ENCODE measurements at places on chromosomes 11 and 22.

DNA sequence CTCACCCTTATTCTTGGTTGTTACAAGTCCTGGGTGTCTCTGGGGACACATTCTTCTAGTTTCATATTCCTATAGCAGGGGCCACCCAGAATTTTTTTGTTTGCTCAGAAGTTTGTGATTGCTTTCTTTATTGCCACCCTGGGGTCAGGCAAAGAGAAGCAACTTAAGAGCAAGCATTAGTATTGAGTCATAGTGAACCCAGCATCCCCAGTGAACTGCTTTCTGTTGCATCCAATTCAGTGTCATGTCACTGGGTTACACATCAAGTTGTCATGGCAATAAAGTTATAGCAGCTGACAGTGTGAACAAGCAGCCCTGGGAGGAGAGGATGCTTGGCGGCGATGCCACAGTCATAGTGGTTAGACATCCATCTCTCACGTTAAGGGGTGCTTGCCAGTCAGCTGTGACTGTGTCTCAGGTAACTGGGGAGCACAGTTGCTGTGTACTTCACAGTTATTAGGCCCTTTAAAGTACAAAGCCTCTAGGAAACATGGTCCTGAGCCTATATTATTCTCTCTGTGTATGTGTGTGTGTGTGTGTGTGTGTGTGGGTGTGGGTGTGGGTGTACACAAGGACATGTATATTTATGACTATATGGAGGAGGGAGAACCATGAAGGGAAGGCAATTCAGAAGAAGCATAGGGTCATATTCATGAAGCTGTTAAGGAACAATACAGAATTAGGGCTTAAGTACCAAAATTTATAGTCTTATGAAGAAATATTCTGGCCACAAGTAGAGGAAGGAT is 52.5 kb downstream of the TRIM44 start:
- DNase-seq = no peak

GRCh38 chr22:45503050-45503815 is 550 bp downstream of the FBLN1 start:
- no peak for DNase-seq

DNA sequence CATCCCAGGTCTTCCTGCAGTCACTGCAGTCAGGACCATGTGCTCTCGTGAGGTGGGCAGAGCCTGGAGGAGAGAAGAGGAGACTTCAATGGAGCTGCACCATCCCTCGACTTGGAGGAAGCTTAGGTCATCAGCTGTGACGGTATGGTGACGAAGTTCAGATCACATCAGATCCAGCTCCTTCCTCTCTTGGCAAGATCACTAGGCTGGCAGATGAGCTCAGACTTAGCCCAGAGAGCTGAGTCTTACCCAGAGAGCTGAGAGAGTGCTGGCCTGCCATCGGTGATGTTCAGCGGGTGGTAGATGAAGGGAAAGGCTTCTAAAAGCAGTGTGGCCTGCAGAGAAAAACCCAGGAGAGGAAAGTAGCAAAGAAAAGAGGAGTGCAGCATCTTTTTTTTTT is 1.8 kb upstream of the SLC15A3 start:
- no peak for DNase-seq

DNA sequence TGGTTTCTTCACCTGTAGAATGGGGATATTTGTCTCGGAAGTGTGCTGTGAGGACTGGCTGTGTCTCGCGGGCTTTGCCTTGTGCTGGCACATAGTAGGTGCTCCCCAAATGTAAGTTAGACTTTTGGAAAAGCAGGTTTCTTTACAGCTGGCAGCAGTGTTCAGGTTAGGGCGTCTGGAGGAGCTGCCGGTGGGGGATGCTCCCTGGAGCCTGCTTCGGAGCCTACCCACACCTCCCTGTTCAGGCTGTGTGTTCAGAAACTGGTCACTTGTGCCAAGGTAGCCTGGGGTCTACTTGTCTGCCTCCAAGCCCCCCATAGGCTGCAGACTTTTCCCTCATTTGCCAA is 60.0 kb downstream of the OTOG start:
- DNase-seq = no peak

DNA sequence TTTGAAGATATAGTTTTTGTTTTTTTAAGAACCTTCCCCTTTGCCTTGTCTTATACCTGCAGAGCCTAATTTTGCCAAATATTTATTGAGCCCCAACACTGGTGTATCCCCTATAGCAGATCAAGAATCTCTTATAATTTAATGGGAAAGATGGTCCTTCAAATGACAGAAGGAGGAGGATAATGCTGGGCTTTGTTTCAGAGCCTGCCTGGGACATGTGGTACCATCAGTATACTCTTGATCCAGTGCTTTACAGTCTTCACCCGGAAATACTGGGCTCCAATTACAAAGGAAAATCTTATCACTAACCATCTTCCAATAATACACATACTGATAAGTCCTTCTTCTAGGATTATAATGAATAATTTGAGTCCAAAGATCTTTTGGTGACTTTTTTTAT is 84.7 kb downstream of the GAB2 start:
- no peak for DNase-seq

GRCh38 chr11:78905756-78906155 is 331.1 kb upstream of the NARS2 start:
- DNase-seq = no peak

DNA sequence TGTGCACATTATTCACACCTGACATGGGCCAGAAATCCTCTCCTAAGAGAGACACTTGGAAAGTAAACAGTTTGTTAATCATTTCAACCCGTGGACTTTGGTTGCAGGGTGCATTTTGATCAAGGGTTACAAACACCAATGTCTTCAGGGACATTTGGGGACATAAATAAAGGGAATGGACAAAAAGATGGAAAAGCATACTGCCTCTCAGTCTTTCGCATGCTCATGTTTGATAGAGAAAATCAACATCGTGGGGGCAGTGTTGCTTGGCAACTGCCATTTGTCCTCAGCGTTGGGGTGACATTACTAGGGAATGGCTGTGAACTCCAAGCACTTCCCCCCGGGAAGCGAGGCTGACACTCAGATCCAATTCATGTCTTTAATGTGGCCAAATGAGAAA is 114.7 kb upstream of the OR4B1 start:
- no peak for DNase-seq

DNA sequence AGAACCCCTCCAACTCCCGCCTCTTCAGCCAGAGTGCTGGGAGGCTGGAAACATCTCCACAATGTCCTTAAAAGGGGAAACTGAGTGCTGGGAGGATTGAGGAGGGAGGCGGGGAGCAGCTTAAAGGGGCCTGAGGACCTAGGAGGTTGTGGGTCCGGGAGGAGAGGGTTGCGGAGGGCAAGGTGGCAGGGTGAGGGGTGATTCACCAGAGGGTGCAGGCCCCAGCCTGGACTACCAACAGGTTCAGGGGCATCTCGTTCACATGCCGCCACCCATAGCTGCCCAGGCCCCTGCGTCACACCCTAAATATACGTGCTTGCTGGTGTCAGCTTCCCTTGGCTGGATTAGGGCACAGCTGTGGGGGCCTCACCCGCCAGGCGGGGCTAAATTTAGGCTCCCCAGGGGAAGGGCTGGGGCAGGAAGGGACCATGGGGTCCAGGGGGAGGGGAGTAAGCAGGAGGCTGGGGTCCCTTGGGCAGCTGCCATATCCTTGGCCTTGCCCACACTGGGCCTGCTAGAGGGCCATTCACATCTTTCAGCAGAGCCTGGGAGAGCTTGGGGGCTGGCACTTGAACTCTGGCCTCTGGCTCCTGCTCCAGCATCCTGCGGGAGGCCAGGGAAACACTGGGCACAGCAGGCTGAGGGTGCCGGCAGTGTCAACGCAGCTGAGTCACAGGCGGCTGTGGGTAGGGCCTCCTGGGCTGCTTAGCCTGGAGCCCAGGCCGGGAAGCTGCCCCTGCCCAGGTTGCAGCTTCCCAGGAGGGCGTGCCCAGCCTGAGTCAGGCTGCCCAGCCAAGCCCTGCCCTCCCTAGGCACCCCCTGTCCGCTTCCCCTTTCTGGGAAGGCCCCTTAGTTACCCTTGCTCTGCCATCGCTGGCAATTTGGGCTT is 1.3 kb downstream of the EHBP1L1 start:
- DNase-seq = no peak

GRCh38 chr11:27031754-27032153 is 8.9 kb upstream of the BBOX1 start:
- DNase-seq = no peak

- no peak for DNase-seq
Measured at GRCh38 chr11:118533769-118534729, 3.1 kb downstream of the TMEM25 start.

GRCh38 chr11:35558513-35558912 is 33.1 kb upstream of the PAMR1 start:
- no peak for DNase-seq

DNA sequence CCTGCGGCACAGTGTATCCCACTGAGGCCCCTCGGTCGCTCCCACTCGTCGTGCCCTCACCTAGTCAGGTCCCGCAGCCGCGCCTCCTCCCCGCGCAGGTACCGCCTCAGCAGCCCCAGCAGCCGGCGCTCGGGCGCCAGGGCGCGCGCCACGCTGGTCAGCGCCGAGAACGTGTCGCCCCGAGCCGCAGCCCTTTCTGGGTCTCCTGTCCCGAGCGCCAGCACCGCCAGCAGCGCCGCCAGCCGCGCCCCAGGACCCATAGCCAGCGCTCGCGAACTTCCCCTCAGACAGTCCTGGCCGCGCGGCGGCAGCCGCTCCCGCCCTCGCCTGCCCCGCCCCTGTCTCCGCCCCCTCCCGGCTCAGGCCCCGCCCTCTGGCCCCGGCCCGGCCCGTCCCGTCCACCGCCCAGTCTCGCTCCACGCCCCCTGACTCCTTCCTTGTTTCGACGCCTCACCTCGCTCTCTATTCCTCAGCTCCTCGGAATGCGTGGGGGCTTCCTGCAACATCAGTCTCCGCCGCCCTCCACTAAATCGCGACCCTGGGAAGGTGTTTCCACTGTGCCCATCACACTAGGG is at the start of gene P4HA3:
Gene P4HA3, minus strand, starts transcription at position 289 of the 575 bp plus-strand sequence. Its CDS starts 29 bp downstream, at position 260.
- DNase-seq = no peak

DNA sequence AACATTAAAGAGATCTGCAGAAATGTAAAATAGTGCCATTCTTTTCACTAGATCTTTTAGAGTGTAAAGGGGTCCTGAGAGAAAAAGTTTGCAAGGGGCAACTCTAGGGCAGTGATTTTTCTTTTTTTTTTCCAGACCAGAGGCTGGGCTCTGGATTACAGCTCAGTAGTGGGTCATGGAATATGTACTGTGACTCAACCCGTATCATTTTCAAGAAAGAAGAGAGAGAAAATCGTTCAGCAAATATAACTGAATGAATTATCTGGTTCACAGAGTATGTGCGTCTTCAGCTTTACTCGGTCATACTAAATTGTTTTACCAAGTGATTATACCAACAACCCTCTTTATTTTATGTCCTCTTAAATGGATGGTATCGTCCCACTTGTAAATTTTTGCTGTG is 3.8 kb downstream of the CEP57 start:
- no peak for DNase-seq

- peak; percentile 9 for DNase-seq
Measured at GRCh38 chr11:95341221-95341620, 110.2 kb upstream of the SESN3 start.

- DNase-seq = no peak
Measured at GRCh38 chr11:120146413-120147093, 8.6 kb upstream of the TRIM29 start.

DNA sequence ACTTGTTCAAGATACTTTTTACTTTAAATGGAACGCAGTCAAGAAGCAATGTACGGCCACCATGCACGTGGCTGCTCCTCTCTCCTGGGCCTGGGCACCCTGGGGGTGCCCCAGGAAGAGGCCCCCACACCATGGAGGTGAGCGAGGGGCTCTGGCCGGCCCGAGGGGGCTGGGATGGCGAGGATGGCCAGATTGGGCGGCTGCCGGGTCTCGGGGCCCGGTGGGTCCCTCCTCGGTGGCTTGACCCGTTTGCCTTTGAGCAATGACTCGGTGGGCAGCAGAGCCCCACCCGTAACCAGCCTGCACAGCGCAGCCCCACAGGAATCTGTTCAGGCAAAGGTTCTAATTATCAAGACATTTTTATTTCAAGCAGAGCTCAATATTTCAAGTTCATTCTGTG is 167.4 kb downstream of the BRD1 start:
- no peak for DNase-seq

- DNase-seq = no peak
Measured at GRCh38 chr22:16922706-16923105, 85.3 kb downstream of the GAB4 start.

DNA sequence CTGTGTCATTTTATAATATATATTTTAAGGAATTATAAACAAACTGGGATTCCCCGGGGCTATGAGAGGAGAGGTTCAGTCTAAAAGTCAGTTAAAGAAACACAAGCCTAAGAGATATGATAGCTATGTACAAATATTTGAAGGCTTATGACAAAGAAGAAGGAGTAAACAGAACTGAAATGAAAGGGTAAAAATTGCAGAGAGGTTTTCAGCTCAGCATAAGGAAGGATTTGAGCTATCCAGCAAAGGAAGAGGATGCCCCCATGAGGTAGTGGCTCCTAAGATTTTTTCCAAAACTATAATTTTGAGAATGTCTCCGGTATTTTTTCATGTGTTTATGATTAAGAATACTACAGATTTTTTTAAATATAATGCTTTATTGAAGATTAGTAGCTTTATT is 57.9 kb upstream of the ANGPTL5 start:
- DNase-seq = no peak

GRCh38 chr22:17707526-17707925 is 66.7 kb downstream of the BID start:
- no peak for DNase-seq

- no peak for DNase-seq
Measured at GRCh38 chr11:1059759-1060158, 14.9 kb upstream of the MUC2 start.

- no peak for DNase-seq
Measured at GRCh38 chr11:313787-314553, at the start of gene IFITM1. TSS of gene IFITM1 (plus strand) at chr11:314040. CDS start at chr11:314171, 131 bp downstream.

DNA sequence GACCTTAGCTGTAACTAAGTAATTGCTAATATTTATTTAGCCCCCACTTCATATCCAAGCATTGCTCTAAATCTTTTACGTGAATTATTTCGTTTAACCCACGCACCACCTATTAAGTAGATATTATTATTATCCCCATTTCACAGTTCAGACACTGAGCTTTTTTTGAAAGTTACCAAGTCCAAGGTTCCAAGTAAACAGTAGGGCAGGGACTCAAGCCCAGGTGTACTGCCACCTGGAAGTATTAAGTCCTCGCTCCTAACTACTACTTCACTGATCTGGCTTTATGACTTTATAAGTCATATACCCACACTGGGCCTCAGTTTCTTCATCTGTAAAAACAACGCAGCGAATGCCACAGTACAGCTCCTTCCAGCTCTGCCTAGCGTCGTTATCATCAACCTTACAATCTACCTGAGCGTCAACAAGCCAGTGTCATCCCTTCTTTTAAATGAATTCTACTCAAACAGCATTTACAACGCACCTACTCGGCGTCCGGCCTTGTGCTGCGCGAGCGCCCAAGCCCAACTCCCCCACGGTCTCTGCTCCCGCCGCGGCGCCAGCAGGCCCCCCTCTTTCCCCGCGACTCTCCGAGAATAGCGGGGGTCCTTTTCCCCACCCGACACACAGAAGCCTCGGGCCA is 624 bp downstream of the TMEM41B start:
- DNase-seq = no peak

- DNase-seq = no peak
Measured at GRCh38 chr22:30033901-30034300, 46.4 kb upstream of the HORMAD2 start.
